ENCODE measurements at places on chromosomes 5 and 9.
A peak's percentile ranks its signal among the peaks of the same experiment; 100 is the strongest.

DNA sequence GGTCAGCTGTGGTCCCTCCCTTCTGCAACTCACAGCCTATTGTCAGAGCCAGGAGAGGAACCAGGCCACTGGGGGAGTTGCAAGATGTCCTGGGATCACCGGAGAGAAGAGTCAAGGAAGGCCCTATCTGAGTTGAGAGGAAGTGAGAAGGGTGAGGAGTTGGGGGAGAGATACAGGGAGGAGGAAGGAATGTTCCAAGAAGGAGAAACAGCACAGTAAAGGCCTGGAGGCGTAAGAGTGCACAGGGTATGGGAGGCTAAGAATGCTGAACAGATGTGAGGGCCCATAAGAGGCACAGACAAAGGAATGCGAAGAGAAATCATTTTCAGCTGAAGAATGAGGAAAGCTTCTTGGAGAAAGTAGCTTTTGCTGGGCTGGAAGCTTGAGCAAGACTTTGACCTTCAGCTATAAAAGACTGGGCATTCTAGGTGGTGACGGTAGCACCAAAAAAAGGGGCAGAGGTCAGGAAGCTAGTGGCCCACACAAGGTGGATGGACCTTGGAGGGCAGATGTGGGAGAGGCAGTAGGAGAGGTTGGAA is 21.6 kb upstream of the CSF1R start:
- DNase-seq, result no peak

DNA sequence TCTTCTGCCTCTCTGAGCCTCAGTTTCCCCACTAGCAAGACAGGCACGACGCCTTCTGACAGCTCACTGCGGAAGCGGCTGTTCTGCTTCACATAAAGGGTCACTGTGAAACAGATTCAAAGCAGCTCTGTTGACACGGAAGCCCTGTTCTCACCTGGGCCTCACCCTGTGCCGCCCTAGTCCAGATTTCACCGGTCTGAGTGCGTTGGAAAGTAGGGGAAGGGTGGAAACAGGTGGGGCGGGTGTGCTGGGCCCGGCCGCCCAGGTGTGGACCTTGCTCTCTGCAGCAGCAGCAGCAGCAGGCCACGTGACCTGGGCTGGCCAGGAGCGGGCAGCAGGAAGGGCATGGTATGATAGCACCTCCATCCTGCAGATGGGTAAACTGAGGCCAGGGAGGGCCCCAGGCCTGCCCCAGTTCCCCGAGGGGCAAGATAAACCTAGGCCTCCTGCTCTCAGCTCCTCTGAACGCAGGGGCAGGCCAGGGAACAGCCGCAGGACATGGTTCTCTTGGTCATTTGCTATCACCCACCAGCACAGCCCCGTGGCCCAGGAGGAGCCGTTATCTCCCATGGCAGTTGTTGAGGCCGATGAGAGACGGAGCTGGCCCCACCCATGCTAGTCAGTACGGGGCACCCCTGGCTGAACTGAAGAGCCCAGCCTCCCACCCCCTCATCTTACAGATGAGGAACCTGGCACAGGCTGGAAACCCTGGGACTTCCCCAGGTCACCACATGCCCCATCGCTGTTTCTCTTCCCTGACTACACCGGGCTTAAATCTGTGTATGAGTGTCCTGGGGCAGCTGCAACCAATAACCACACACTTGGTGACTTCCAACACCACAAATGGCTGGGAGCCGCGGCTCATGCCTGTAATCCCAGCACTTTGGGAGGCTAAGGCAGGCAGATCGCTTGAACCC is 12.1 kb downstream of the PTGES2 start:
- no peak for DNase-seq

DNA sequence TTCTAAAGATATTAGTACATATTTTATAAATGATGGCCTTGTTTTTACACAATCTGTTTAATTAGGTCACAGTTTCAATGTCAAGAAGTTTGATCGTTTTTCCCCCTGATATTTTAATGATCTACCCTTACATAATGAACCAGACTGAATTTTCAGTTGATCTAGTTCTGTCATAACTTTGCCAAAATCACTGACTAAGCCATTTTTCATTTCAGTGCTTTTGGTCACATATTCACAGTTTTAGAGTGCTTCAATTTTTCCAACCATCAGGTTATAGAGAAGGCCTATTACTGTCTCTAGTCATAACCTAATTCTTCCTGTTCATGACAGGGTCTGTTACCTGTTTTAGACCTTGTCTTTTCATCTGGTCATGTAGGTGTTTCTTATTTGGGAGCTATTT is 577.9 kb upstream of the PTPRD start:
- no peak for DNase-seq

- DNase-seq, result no peak
Measured at GRCh38 chr9:83754383-83754977, 46.7 kb upstream of the UBQLN1 start.

- no peak for DNase-seq
Measured at GRCh38 chr5:66646570-66646969, 50.4 kb downstream of the MAST4 start.

DNA sequence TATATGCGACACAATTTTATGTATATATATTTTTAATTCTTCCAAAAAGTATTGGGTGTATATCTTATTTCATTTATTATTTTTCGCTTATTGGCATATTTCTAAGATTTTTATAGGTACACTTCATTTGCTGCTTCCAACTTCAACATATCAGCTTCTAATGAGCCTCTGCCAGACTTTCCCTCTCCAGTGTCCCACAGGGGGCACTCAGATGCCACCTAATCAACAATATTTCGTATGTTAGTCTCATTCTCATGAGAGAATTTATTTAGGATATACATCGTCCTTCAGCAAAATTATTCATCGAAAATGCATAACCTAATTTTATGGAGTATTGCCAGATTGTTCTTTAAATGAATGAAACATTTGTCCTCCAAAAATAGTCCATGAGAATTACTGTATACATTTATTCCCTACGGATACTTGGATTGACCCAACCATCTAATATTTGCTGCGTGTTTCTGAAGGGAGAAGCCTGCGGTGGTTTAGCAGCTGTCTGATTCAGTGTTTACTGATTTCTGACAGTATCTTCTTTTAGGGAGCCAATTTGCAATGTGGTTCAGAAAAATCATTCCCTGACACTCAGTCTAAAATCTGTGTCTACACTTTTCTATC is 100.6 kb upstream of the SELENOP start:
- DNase-seq, result peak; percentile 80

DNA sequence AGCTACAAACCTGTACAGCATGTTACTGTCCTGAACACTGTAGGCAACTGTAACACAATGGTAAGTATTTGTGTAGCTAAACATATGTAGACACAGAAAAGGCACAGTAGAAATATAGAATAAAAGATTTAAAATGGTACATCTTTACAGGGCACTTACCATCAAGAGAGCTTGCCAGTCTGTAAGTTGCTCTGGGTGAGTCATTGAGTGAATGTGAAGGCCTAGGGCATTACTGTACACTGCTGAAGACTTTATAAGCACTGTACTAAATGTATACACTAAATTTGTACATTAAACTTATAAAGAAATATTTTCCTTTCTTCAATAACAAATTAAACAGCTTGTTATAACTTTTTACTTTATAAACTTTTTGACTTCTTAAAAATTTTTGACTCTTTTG is 20.5 kb downstream of the ADRB2 start:
- no peak for DNase-seq

DNA sequence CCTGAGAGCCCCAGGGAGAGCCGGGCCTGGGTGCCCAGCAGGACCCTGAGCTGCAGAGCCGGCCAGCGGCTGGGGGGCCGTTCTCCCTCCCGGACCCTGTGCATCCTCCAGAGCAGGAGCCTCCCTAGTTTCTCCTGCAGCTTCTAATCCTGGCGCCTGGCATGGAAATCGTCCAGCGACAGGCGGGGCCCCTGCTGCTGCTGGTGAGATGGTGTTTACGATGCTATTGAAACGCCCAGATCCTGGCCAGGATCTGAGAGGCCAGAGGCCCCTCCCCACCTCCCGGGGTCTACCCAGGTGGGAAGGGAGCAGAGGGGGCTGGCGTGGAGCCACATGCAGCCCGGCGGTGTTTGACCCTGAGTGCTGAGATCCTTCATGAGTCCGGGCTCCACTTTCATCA is 38.2 kb upstream of the CEP72 start:
- no peak for DNase-seq

All from HTR-8/SVneo (cell line).